ENCODE measurements at places on chromosomes 6 and 20.
A peak's percentile ranks its signal among the peaks of the same experiment; 100 is the strongest.

- DNase-seq: no peak
Measured at GRCh38 chr6:43186706-43187105, 4.7 kb downstream of the CUL9 start.

DNA sequence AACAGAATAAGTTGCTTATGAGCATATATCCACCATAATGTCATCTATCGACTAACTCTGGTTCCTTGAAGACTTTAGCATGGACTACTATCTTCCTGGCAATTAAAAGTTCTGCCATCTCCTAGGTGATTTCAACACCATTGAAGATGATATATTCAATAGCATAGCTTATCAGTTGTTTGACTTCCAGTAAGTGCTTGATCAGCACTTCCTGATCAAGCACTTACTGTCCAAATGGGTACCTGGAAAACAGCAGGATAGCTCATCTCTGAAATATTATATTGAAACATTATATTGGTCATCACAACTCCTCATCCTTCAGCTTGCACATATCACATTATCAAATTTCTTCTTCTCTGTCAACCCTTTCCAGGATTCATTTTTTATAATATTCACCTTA lies 75.5 kb upstream of the HMGCLL1 start:
- DNase-seq: no peak

DNA sequence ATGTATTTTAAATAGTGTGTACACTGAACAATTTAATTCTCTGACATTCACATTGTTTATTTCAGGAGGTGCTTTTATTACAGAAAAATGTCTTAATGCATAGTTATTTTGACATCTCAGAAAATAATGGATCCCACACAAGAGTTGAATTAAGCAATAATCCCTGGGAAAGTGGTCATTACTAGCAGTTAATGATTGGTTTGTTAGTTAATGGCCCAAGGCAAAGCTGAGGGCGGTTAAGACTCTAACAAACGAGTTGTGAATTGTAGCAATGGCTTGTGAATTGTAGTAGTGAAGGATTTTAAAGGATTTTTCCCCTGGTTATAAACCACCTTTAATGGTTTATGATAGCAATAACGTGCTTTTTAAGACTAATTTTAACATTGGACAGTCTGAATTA lies 1316.0 kb upstream of the GJE1 start:
- no peak for DNase-seq

DNA sequence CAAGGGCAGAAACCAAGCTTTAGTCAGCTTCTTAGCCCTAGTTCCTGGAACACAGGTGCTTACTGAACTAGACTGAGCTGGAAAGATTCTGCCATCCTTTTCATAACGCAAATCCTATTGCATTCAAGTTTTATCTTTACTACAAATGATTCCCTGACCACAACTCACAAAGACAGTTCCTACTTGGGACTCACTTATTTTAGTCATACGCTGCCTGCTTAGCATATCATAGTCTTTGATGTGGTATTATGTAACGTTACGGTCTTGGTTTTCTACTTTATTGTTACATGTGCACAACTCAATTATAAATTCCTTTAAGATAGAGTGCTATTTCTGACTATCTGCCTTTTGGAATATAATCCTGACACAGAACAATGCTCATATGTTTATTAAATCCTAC lies 59.1 kb downstream of the BLOC1S5 start:
- no peak for DNase-seq

DNA sequence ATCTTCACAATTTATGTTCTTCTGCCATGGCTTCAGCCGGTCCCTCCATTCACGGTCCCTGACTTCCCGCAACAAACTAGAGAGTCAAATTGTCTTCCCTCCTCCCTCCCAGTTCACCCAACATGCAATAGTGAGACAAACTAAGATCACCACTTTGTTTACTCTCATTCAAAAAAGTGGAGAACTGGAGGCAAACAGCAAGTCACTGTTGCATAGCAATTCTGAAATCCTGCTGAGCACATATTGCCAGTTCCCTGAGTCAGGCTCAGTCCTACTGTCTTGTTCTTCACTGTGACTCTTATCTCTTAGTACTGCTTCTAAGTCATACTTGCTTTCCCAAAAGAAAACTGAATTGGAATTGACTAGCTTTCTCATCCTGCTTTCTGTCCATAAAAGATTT lies 287.2 kb upstream of the SASH1 start:
- DNase-seq: no peak

DNA sequence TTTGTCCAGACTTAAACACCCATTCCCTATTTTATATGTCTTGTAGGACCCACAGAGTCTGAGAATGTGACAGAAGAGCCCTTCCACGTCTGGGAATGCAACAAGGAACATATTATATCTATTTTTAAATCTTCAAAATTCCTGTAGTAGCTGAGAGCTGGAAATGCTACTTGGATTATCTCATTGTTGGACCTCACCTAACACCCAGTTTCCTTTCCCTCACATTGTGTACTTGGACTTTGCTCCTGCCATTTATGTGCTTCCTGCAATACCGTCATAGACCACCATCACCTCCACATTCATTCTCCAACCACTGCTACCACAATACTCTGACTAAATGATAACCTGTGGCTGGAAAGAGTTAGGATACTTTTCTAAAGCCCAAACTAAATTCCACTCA lies 335.4 kb downstream of the COL12A1 start:
- DNase-seq: peak; percentile 93

- peak; percentile 85 for DNase-seq
Measured at GRCh38 chr6:162056745-162057144, 670.8 kb downstream of the PRKN start.

GRCh38 chr20:44536175-44536574 lies 14.3 kb upstream of the SERINC3 start:
- no peak for DNase-seq

DNA sequence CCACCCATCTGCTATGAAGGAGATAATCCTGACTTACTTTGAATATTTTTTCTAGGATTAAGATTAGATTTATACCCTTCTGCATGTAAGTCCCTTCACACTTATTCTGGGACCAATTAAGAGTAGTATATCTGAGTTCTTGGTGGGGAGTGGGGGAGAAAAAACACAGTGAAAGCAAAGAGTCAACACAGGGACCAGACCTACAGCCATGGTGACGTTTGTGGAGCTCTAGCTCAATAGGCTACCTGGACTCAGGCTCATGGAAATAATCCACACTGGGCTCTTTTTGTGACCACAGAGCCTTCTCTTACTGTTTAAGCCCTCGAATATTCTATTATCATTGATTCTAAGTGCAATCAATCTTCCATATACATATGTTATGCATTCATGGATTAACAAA lies 491.4 kb downstream of the LMBRD1 start:
- DNase-seq: no peak

GRCh38 chr20:14673164-14673563 lies 335.8 kb upstream of the FLRT3 start:
- no peak for DNase-seq

GRCh38 chr20:47396762-47397476 lies 40.4 kb upstream of the ZMYND8 start:
- DNase-seq: no peak

- DNase-seq: no peak
Measured at GRCh38 chr6:144423167-144423566, 138.0 kb downstream of the UTRN start.

GRCh38 chr6:87277123-87277522 lies 45.3 kb upstream of the SMIM8 start:
- DNase-seq: no peak

DNA sequence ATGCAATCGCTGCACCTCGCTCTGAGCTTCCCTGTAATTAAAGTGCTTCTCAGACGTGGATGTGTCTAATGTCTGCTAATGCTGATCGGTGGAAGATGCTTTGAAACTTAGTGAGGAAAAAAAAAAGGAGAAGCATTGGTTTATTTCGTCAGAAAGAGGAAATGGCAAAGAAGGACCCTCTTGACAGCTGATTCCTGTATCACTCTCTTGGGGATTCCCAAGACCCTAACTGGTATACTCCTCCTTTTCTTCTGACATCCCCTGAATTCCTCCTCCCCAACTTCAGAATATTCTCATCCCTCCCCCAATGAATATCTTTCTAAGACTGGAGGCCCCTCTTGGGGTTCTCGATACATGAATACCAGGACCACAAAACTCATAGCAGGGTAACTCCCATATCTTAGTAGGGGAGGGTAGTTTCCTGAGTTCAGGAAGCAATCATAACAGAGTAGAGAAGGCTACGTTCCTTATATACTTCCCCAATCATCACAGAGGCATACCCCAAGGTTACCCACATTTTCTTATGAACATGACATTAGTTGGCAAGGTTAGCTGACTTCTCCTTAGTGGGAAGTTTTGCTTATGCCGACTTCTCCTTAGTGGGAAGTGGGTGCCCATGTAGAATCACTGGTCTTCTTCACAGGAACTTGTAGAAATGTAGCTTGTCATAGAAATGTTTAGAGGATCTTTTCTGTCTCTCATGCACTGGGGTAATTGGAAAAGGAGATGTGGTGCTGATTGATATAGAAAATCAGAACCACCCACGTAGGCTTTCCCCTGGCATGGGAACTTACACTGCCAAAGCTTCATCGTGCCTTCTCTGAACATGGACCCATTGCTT lies 63.8 kb upstream of the ATXN1 start:
- DNase-seq: no peak

DNA sequence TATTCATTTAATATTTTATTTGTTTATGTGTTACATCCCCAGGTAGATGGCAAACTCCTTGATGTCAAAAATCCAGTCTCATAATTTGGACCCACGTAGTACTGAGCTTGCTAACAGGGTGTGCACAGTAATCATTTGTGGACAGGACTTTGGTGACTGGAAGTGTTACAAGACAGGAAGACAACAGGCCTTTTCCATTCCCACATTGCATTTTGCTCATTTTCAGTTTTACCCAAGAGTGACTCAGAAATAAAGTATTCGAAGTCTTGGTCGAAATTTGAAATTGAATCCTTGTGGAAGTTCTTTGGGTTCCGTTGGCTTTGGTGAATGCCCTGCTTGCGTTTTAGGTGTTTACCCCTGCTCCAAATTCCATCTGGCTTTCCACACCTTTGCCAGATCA lies 63.0 kb upstream of the THBS2 start:
- no peak for DNase-seq

DNA sequence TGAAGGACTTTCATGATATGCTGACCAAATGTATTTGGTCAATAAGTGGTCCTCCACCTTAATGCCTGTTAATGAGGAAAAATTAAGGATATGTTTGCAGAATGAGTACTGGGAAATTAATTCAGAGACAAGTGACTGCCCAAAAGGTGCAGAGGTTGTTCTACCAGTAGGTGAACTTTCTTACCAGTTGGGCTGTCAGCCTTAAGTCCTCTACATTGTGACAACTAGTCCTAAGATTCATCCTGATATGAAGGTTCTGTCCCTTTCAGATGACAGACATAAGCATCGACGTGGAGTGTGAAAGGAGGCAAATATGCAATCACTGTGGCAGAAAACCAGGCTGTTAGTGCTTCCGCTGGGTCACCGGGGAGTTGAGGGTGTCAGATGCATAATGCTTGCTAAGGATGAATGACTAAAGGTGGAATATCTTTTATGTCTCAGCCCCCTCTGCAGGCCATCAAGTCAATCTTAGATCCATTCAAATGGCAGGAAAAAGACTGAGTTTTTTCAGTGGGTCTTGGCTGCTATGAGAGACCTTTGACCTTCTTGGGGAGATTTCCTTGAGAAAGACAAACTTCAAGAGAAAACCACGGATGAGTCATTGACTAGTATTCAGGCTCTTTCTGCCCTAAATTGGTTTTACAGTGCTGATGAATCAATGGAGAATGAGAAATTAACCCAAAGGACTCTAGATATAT lies 226.0 kb downstream of the TPBG start:
- DNase-seq: peak; percentile 89

DNA sequence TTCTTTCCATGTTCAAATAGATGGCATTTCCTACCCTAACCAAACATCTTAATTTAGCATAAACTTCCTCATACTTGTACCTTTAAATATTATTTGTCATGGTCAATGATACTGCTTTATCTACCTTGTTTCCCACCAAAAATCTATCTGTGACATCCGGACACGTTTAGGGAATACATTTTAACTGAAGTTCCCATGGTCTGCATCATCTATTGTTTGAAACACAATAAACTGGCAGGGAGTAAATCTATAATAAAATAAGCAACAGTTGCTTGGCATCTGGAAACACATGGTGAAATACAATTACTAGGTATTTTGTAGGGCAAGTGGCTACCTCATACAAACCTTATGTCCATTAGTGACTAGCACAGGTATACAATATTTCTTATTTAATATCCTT lies 289.1 kb downstream of the GJA1 start:
- DNase-seq: no peak

GRCh38 chr6:39840781-39841180 lies 48.6 kb downstream of the DAAM2 start:
- no peak for DNase-seq

DNA sequence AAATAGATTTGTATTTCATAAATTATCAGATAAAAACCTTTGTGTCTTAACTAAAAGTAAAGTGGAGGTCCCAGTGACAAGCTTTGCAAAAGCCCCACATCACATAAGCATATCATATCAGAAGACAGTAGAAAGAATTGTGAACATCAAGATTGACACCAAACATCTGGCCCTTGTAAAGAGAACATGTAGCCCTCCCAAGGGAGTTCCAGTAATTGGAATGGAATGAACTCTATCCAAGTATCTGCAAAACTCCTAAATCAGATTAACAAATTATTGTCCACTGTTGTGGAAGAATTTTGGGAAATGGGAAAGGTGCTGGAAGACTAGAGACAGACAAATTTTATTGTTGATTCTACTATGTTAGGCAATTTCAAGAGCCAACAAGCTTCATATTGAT lies 268.8 kb downstream of the KCNQ5 start:
- peak; percentile 51 for DNase-seq

DNA sequence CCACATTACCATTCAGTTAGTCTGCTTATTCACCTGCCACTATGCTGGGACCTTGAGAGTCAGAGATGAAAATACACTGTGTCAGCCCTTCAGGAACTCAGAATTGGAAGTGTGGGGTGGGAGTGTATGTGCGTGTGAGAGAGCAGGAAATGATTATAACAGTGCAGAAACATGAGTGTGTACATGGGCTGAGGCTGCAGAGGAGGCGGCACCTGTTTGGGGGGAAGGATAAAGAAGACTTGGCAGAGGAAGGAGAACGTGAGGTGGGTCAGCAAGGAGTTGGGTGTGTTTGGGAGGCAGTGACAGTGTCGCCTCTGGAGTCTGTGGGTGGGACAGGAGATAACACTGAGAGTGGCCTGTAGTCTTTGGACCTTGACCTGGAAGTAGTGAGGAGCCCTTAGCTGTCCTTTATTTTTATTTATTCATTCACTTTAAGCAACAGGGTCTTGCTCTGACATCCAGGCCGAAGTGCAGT lies 3.1 kb downstream of the CHMP4B start:
- no peak for DNase-seq

DNA sequence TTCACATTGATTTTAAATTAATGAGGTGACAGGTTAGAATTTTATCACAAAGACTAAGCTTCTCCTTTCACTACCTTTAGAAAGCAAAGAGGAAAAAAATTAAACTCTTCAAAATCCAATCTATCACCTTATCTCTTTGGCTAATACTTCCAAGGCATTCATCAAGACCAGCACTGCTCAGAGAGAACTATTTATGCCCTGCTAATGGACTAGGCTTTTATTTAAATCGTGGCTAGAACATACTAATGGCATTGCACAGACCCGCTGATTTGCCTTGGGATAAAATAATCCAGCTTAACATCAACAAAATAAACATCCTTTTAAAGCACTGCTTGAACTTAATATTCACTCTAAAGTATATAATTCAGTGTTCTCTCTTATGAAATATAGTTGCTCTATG lies 880.4 kb downstream of the HACE1 start:
- DNase-seq: no peak

All from fibroblast of skin of right biceps (primary cell).